ENCODE measurements at places on chromosomes 3 and 15. TPM values are rescaled to one million over a fixed set of nuclear protein-coding genes. Genes with fewer than 3 reads are reported as not detected.

The MAGI1 gene
- total RNA-seq, result 2.6 TPM

The LAMB2 gene
- 114 TPM for total RNA-seq

The GOLGA8J gene
- total RNA-seq, result not detected

The LMAN1L gene
- not detected for total RNA-seq

The ALDH1L1 gene
- 0.09 TPM for total RNA-seq

The PEAK1 gene
- total RNA-seq, result 5.1 TPM

The SLC22A13 gene
- not detected for total RNA-seq

All from A549 treated with ZK216348 at 1 μM for 4 hours (cell line).